ENCODE measurements at places on chromosomes 2 and 18.
A peak's percentile ranks its signal among the peaks of the same experiment; 100 is the strongest.

DNA sequence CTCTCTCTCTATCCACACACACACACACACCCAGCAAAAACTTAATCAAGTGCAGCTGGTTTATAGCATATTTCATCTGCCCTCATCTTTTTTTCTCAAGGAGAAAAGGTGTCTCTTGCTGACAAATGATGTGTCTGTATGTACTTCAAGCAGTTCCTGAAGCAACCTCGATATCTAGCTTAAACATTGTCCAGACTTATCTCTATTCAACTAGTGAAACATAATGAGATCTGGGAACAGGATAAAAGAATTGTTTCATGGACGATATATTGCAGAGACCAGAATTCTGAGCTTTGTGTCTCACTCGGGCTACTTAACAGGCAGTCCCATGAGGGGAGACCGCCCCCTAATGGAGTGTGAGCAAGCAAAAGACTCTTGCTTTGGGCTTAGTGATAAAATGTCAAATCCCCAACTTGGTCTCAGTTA, 929.2 kb upstream of the SOX11 start:
- no peak for DNase-seq

DNA sequence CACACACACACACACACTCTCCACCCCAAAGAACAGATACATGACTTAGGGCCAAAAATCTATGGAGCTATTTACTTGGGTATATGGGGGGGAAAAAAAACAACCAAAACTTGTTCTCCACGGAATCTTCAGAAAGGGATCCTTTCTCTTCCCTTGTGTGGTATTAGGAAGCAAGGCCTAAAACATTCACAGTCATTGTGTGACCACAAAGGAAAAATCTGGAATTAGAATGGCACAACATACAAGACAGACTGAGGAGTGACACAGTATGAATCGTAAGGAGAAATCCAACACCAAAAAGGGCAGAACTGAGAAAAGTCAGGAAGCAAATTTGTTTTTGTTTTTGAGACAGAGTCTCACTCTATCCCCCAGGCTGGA, 70.3 kb downstream of the ASXL2 start:
- no peak for DNase-seq

GRCh38 chr18:50131591-50131990, 63.4 kb downstream of the MYO5B start:
- DNase-seq = no peak

- DNase-seq = peak; percentile 84
Observed at GRCh38 chr2:191202209-191202721, 42.9 kb upstream of the MYO1B start.

DNA sequence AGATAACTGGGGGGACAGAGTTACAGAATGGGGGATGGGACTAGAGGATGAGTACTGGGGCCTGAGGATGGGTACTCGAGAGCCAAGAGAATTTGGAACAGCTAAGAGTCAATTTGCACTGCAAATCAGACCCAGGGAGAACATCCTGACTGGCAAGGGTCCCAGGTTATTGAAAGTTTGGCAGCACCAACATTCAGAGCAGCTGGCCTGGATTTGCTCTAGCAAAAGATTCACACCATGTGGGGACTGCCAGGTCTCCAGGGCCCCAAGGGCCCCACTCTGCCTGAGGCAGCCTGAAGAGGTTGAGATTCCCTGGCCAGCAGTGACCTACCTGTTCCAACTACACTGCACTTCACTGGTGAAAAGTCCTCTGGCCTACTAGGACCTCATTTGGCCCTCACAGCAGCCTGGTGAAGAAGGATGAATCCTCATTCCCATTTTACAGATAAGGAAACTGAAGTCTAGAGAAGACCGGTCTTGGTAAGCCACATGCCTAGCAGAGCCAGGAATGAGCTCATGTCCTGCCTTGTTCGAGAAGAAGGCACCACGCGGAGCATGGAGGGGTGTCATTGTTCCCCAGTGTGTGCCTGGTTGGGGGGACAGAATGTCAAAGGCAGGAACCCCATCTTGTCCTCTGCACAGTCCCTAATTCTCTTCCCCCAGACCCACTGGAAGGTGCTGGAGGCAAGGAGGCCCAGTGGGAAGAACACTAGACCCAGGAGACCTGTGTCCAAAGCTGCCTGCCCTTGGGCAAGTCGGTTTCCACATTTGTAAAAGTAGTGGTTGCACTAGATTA, 258.6 kb downstream of the TNS1 start:
- no peak for DNase-seq

DNA sequence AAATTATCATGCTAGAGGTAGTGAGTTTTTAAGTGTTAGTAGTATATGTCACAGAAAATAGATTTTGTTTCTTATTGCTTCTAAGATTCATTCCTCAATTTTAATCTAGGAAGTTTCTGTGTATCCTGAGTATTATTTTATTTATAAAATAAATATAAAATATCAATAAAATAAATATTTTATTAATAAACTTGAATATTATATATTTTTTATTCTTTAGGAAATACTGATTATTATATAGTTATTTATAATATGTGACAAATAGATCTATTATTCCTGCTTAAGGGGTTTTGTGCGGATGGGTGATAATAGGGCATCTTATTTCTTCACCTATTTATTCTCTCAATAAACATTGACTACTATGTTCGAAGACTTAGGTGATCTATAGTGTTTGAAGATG, 191.0 kb downstream of the ZNF407 start:
- DNase-seq = no peak

DNA sequence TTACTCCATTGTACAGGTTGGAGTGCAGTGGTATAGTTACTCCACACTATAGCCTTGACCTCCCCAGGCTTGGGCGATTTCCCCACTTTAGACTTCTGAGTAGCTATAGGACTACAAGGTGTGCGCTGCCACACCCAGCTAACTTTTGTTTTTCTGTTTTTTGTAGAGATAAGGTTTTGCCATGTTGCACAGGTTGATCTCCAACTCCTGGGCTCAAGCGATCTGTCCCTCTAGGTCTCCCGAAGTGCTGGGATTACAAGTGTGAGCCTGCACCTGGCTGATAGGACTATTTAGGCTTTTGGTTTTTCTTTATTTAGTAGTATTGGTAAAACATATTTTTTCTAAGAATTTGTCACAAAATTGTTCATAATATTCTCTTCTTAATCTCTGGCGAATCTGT, 121.7 kb downstream of the PHLPP1 start:
- DNase-seq = no peak

All from keratinocyte (primary cell).